NCI-H1417 treated with DMSO at 0.1 percent for 48 hours (cell line): ENCODE measurements at places on chromosomes 5 and 9.

DNA sequence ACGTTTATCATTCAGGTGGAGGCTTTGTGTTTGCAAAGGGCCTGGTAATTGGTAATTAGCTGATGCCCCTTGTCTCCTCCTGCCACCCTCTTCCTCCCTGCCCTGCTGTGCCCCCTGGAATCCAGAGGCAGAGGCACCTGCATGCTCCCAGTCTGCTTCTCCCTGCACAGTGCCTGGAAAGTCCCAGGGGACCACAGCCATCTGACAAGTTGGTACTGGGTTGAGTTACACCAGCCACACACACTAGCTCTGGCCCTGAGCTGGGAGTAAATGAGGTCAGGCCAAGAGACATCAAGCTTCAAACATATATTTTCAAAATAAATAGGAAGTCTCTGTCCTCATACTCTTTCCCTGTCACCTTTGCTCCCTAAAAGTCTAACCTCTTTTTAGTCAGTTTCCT lies 56.3 kb downstream of the INSYN2B start:
- DNase-seq = no peak

DNA sequence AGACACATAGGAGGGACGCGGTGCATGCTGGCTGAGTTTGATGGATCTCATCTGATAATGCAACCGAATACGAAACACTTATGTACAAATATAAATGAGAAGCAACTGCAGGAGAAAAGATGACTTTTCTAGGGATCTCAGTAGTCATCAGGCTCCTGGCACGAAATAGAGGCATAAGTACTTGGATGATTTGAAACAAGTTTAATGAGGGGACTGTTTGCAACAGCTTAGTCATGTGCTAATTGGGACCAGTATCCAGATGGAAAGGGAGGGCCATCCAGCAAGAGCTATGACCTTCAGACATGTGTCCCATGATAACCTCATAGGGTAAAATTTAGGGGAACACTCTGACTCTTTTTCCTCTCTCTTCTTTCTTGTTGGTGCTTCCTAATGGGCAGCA lies 123.0 kb downstream of the EGFLAM start:
- no peak for DNase-seq

- no peak for DNase-seq
Measured at GRCh38 chr5:31362529-31362900, 169.0 kb downstream of the CDH6 start.

- no peak for DNase-seq
Measured at GRCh38 chr9:20405078-20405477, 217.2 kb downstream of the MLLT3 start.

- no peak for DNase-seq
Measured at GRCh38 chr5:2756211-2757152, 5.0 kb upstream of the IRX2 start.

DNA sequence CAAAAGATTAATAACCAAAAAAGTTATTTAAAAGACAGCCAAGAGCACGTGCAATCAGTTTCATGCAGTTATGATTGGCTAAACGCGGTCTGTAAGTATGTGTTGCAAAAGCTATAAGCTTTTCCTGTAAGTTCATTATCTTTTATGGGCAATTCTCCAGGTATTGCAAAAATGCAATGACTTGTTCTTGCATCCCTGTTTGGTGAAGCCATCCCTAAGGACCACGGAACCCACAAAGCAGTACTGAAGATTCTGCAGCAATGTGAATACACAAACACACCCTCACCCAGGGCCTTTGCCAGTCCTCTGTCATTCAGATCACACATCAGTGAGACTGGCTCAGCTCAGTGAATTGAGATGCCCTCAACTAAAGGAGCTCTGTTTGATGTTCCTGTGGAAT lies 11.4 kb downstream of the GCNT4 start:
- DNase-seq = no peak

GRCh38 chr5:61641748-61642565 lies 309.9 kb downstream of the ZSWIM6 start:
- no peak for DNase-seq

GRCh38 chr9:137150617-137151457 lies 11.9 kb downstream of the GRIN1 start:
- no peak for DNase-seq

- no peak for DNase-seq
Measured at GRCh38 chr5:57783693-57784092, 301.1 kb upstream of the ACTBL2 start.

DNA sequence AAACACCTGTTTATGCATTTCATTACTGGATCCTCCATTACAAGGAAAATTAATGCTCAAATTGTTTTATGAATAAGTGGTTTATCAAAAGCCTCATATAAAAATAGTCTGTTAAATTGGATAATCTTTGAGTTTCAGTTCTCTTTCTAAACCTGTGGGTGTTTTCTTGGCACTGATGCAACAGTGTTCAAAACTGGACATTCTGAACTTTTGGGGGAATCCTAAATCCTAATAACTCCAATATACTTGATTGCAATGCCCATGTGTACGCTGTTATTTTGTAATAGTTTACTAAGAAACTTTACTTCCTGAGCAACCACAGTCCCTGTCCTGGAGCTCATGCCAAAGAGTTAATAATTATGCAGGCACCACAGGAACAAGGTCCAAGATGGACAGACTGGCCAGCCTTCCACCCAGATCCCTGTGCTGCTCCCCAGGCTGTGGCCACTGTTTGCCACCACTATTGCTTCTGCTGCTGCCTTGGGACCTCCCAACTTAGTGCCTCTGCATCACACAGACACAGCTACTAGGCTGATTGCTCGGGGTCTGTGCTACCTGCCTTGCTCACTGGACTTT lies 14.0 kb downstream of the IRGM start:
- no peak for DNase-seq

- DNase-seq = no peak
Measured at GRCh38 chr5:68644971-68645370, 429.4 kb downstream of the PIK3R1 start.

- DNase-seq = no peak
Measured at GRCh38 chr5:168736281-168736831, 157.2 kb upstream of the PANK3 start.

- DNase-seq = no peak
Measured at GRCh38 chr5:78300464-78301045, 6.1 kb upstream of the AP3B1 start.

DNA sequence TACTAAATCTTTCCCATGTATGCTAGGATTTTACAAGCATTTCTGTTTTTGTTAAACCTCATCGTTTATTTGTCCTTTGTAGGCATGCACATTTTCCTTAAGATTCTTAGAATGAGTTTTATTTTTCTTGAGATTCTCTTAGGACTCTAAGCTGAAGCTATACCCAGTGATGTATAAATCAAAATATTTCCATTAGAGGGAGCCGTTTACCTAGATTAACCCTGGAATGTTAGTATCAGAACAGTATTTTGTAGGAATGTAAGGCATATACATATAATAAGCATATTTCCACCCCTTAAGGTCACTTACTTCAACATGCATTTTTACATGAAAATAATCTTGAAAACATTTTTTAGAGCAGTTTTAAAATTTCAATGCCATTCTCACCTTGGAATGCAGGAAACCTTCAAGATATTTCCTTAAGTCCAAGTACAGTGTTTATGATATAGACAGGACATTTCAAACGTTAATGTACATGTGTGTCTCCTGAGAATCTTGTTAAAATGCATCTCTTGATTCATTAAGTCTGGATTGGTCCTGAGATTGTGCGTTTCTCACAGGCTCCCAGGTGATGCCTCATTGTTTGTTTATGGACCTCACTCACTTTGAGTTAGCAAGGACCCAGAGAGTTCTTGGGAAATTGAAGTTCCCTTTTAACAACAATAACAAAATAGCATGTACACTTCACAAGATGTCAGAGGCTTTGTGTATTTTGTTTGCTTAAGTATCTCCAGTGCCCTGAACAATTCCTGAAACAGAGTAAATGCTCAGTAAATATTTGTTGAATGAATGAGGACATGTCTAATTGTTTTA lies 34.9 kb upstream of the FCHO2 start:
- DNase-seq = no peak

- no peak for DNase-seq
Measured at GRCh38 chr5:28743025-28743715, 1704.8 kb upstream of the CDH9 start.

DNA sequence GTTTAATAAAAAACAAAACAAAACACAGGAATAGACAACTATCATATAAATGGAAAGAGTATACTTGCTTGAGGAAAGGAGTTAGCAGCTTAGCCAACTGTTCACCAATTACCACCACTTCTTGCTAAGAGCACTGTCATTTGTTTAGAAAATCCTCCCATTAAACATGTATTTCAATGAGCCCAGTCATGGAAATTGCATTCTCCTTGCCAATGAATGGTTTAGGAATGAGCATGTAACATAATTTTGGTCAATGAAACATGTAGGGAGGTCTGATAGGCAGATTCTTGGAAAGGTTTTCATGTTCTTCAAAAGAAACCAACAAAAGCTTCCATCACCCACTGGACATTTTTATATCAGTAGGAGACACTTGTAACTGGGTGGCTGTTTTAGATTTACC lies 502.8 kb upstream of the PAPPA start:
- DNase-seq = no peak

DNA sequence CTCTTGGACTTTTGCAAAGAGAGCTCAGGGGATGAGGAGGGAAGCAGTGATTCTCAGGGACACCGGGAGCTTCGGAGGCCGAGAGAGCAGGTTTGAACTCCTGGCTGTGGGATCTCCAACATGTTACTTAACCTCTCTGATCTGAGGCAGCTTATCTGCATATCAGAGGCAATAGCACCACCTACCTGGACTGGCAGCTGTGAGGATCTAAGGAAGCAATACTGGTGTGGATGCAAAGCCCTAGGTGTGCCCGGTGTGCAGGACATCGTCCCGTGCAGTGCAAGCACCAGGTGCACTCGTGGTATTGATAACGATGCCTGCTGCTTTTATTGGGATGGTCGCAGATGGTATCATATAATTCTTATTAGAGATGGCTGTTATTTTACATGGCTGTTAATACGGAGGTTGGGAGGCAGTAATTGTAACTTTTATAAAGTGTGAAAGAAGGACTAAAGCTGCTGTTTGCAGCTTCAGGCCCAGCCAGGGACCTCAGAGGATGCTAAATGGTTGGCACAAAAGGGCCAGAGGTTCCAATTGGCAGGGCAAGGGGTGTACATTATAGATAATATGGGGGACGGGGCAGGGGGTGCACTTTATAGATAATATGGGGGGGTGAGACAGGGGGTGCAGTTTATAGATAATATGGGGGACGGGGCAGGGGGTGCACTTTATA lies 14.9 kb downstream of the COL5A1 start:
- no peak for DNase-seq

- DNase-seq = no peak
Measured at GRCh38 chr5:57666582-57666981, 184.0 kb upstream of the ACTBL2 start.

GRCh38 chr5:655406-655805 lies 37.7 kb downstream of the TPPP start:
- no peak for DNase-seq

- no peak for DNase-seq
Measured at GRCh38 chr9:8766096-8766495, 966.5 kb upstream of the DMAC1 start.

DNA sequence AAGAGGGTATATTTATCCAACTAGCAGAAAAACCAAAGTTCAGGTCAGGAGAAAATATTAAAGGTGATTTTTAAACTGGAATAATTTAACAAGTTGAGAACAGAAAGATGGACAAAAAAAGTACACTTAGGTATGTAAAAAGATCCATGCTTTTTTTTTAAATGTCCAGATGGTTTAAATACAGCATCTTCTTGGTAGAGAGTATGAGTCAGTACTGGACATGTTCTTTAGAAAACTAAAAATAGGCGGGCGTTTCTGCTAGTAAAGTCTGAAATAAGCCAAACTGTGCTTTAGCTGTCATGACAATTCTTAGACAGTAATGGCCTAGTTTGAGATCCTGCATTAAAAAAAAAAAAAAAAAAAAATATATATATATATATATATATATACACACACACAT lies 255.9 kb upstream of the ST8SIA4 start:
- DNase-seq = no peak

DNA sequence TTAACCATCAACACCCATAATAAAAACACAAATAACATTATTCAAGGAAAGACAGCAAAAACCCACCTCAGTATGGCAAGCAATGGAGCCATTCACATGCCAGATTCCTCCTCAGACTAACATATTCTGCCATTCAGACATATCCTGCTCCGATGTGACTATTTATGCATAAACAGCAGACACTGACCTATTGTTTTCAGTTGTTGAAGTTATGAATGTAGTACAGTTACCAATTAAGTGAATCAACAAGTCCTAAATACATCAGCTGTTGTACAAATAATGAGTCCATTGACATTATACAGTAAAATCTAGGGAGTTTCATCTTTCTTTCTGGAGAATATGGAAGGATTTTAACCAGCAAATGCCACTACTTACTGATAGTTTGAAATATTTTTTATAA lies 131.7 kb downstream of the DENND1A start:
- no peak for DNase-seq

- no peak for DNase-seq
Measured at GRCh38 chr5:139711906-139712224, 63.7 kb downstream of the CXXC5 start.

DNA sequence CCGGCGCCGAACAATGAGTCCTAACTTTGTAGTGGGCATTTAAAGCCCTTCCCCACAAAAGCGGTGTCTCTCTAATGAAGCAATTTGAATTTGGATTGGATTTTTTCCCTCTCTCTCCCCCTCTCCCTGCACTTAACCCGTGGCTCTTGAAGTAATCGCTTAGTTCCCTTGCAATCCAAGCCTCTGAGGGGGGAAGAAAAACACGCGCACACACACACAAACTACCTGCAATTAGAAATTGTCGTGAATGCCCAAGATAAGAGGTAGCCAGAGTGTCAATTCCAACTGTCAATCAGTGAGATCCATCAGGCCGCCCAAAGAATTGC lies 1.2 kb downstream of the LHX6 start:
- DNase-seq = no peak

DNA sequence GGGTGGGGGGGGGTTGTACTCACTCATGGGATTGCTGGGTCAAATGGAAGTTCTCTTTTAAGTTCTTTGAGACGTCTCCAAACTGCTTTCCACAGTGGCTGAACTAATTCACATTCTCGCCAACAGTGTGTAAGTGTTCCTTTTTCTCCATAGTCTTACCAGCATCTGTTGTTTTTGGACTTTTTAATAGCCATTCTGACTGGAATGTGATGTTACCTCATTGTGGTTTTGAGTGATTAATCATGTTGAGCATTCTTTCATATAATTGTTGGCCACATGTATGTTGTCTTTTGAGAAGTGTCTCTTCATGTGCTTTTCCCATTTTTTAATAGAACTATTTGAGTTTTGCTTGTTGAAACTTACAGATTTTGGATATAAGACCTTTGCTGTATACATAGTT lies 94.9 kb upstream of the PLPPR1 start:
- no peak for DNase-seq

DNA sequence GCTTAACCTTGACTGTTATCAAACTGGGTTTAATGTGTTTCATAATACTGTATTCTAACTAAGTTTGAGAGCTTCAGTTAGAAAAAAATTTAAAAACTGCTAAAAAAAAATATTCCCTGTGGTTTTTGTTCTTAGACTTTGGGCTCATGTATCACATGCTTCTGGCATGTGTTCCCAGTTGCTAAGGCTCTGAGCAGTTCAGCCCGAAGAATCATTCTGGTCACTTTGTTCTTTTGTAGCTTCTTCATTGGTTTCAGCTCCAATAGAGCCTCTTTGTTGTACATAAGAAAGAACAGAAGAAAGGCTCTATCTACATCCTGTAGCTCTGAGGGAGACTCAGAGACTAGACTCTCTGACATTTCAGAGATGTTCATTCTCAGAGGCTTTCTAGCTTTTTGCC lies 25.6 kb downstream of the KCNN2 start:
- DNase-seq = no peak
